ENCODE measurements at places on chromosomes 16 and 17. TPM values are rescaled to one million over a fixed set of nuclear protein-coding genes. Genes with fewer than 3 reads are reported as not detected.

SLC9A5 gene
- total RNA-seq, result 1.8 TPM

GRCh38 chr16:12569061-12569460 is 234.6 kb downstream of the CPPED1 start:
- no peak for DNase-seq

- DNase-seq, result no peak
These were observed 68.9 kb upstream of the MSI2 start for GRCh38 chr17:57187391-57187790.

DNA sequence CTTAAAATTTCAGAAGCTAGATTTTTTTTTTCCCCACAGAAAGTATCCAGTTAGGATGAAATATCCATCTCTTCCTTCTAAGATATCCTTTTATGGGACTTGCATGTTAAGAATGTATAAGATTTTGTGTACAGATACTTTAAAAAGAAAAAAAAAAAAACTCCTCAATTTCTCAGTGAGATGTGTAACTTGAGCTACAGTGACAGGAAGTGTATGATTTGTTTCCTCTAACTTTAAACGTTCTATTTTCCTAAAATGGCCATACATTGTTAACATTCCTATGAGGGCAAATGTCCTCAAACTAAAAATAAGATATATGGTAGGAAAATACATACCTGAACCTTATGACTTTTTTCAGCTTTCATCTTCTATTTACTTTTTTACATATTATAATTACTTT is 8.9 kb downstream of the FBXO47 start:
- peak; percentile 67 for DNase-seq

DNA sequence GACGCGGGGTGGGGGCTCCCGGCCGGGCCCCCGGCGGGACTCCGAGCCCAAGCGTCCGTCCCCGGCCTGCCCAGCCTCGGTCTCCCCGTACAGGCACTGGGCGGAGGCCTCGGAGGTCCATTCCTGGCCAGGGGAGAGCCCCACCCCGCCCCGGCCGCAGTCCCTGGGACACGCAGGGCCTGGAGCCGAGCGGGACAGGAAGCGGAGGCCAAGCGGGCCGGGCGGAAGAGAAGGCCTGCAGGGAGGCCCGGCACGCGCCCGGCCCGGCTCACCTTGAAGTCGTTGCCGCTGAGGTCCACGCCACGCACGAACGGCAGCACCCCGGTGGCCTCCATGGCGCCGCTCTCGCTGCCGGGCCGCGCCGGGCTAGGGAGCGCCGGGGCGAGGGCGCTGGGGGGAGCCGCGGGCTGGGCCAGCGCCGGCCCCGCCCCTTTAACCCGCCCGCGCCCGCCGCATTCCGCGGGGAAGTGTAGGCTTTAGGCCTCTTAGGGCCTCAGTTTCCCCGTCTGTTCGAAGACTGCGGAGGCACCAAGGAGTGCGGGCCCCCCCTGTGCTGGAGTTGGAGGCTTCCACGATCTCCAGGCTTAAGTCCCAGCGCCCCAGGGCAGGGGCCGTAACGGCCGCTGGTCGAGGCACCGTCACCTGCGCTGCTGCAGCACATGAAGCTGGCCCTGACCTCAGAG is at the start of gene FLII:
TSS of gene FLII (minus strand) at position 383 of the 683 bp plus-strand sequence. CDS start at position 335, 48 bp downstream.
- DNase-seq, result peak; percentile 17

- peak; percentile 15 for DNase-seq
These were observed 53.9 kb upstream of the NETO2 start for GRCh38 chr16:47197536-47198179.

GRCh38 chr17:38430822-38431221 is 2.6 kb downstream of the ARHGAP23 start:
- DNase-seq, result no peak

- DNase-seq, result no peak
These were observed 10.2 kb downstream of the RSPRY1 start for GRCh38 chr16:57196286-57196685.

DNA sequence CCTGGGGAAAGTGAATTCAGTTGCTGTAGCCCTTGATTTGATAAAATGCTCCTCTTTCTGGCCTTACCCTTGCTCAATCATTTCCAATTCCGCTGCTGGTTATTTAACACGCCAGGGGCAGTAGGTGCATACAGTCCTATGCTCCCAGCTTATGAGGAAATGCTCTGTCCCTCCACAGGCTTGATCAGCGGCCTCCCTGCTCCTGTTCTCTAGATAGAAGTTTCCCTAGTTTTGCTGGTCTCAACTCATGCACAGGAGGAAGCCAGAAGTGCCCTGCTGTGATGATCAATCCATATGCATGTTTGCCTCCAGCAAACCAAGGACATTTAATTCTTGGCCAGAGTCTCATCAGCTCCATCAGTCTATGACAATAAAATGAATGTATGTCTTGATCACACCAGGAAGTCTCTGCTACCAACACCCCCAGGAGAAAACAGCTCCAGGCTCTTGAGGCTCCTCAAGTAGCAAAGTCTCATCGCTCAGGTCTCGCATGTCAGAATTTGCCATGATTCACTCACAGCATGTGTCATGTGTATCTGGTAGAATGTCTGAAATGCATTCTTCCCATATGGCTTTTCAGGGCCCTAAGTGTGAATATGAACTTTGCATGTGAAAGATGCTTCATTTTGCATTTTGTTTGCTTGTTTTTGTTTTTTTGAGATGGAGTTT is 208.9 kb downstream of the CDH13 start:
- peak; percentile 54 for DNase-seq
